BJ (cell line): ENCODE measurements at places on chromosomes 12 and 14.

DNA sequence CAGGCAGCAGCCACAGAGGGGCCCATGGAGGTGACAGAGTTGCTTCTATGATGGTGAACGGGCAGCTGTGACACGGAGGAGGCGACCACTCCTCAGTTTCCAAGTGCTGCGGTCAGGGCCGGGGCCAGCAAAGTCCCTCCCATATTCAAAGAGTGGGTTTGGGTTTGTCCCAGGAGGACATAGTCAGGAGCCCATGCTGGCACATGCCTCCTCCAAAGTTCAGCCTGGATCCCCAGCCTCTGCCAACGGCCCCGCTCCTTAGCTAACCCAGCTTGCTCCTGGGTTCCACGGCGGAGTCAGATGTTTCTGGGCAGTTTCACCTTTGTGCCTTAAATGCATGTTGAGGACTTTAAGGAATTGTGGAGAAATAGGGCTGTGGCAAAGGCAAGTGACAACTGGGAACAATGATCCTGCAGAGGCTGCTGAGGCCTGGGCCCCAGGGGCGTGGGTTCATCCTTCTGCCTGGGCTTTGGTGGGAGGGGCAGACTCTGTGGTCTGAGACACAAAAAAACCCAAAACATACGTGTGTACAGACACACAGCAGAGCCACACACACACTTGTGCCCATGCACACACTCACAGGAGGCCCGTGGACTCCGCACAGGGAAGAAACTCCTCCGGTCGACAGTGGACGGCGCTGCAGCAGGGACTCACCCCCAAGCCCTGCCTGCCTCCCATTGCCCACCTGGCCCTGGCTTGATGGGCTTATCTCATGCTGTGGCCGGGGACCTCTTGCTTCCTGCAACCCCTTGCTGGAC lies 399.4 kb downstream of the TMEM121 start:
- DNase-seq, result no peak

DNA sequence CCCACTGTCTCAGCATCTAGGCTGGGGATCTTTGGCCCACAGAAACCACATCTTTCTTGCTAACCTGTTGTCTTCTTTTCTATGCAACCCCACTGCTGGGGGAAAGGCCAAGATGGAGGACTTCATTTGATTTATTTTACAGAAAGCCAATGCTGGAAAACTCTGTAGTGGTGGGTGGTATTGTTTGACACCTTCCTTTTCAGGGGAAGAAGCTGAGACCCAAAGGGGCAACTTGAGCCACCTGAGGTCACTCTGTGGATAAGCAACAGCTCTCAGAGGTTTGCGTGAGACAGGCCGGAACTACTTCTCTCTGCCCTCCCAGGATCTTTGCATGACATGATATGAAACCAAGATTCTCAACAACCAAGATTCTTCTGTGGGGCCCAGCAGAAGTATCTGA lies 645.2 kb downstream of the VRK1 start:
- DNase-seq, result no peak

DNA sequence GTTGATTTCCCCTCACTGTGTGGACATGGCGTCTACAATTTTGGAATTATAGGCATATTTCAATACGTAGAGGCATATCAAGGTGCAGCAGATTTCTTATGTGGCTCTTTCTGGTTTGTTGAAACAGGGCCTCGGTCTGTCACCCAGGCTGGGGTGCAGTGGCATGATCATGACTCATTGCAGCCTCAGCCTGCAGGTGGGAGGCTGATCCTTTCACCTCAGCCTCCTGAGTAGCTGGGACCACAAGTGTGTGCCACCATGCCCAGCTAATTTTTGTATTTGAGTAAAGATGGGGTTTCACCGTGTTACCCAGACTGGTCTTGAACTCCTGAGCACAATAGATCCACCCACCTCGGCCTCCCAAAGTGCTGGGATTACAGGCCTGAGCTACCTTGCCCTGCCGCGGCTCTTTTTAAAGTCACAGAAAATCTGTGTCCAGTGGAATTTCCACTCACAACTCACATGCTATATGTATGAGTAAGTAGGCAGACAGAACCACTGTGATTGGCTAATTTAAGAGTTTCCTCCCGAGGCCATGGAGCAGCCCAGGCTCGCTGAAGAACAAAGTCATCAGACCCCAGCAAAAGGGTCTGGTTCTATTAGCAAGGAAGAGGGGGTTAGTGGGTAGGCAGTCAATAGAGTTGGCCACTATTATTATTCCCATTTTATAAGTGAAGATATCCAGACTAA lies 9.1 kb downstream of the GNG2 start:
- DNase-seq, result no peak

DNA sequence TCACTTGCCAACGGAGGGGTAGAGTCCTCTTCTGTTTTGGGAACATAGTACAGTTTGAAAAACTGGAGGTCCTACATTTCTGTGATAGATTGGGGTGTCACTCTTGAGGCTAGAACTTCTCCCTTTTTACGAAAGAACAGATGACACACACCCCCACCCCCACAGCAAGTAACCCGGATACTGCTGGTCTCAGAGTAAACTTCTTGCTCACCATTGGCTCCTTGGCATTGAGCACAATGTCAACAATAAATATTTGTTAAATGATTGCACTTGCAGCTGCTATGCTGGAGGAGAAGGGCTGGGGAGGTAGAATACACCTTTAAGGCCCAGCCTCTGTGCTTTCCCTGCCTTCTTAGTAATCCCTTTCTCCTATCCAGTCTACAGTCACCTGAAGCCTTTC lies 149.8 kb downstream of the TGFB3 start:
- no peak for DNase-seq

- no peak for DNase-seq
Observed at GRCh38 chr14:71557351-71557750, 374.9 kb upstream of the RGS6 start.

DNA sequence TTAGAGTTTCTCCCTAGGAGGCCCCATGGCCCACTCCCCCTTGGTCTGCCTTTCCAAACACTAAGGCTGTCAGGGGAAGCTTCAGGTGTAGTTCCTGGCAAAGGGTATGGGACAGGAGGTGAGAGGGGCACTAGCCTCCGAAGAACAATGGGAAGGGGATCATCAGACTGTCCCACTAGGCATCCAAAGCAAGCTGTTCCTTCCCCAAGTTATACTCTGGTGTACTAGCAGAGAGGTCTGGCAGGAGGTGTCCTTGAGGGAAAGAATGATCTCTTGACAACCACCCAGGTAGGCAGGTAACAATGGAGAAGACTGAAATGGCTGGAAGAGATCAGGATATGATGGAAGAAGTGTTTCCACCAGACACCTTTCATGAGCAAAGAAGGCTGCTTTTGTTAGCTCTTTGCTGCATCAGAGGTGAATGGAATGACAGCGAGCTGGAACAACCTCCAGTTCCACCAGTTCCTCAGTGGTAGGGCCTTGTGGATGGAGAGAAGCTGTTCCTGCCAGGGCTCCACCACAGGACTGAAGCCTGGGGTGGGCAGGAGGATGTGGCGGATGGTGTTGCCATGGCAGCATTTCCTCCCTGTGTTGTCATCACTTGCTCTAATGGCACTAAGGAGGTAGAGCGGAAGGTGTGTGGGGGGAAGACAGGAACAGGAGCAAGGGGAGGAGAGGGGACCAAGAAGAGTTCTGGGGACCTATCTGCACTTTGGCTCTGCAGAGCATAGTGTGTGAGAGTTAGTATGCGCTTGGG lies 2.3 kb upstream of the AGAP2 start:
- DNase-seq, result no peak
